ENCODE measurements at places on chromosomes 7 and 10. TPM values are rescaled to one million over a fixed set of nuclear protein-coding genes. Genes with fewer than 3 reads are reported as not detected.

The GSTO2 gene
- 18.4 TPM for total RNA-seq

The PKD1L1 gene
- total RNA-seq = not detected

The EPO gene
- 0.48 TPM for total RNA-seq

The POT1 gene
- total RNA-seq = 25.3 TPM

The LRIT1 gene
- total RNA-seq = not detected

The CFAP43 gene
- total RNA-seq = not detected

The SCART1 gene
- total RNA-seq = 1.4 TPM

The PRKAR2B gene
- 7.9 TPM for total RNA-seq

The PRR15 gene
- total RNA-seq = 4.5 TPM

The ANK3 gene
- 3.2 TPM for total RNA-seq

The PTPRN2 gene
- 0.78 TPM for total RNA-seq

The PTPRZ1 gene
- total RNA-seq = not detected

The MEOX2 gene
- 0.13 TPM for total RNA-seq

The PRSS1 gene
- total RNA-seq = 0.24 TPM

The MYOF gene
- total RNA-seq = 103 TPM

The CPN1 gene
- total RNA-seq = not detected

The LBX1 gene
- not detected for total RNA-seq

The SHOC2 gene
- 25.5 TPM for total RNA-seq

The TEX36 gene
- not detected for total RNA-seq
